Spleen (tissue), 13 donors: ENCODE measurements at places on chromosomes 11 and 22. TPM values are rescaled to one million over a fixed set of nuclear protein-coding genes. Genes with fewer than 3 reads are reported as not detected.
A peak's percentile ranks its signal among the peaks of the same experiment; 100 is the strongest.

DNA sequence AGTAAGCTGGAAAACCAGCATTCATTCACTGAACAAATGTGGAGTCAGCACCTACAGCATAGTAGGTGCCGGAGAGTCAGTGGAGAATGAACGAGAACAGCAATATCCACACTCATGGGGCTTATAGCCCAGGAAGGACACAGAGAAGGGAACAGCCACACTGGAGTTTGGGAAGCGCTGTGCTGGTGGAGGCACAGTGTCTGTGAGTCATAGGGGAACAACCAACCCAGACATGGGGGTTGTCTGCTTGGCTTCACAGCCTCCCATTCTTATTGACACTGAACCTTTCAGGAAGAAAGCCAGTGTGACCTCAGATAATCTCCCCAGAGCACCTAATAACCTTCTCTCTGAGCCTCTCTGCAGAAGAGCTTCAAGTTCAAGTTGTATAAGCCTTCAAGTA lies 56.6 kb upstream of the UBASH3B start:
- DNase-seq, result no peak

DNA sequence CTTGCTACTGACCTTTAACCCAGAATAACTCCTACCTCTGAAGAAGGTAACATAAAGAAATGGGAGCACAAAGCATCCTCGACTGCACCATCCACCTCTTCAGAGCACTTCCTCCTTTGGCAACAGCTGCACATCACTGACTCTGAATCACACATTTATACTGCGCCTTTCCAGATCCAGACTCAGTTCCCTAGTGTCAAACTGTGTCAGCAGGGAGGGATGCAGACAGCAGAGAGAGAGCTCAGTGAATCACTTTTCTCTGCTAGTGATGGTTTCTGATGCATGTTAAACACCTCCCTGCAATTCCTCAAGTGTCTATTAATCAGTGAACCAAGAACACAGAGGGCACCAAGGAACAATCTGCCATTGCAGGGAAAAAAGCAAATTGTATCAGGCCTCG lies 118.9 kb downstream of the PLEKHA7 start:
- DNase-seq, result no peak

DNA sequence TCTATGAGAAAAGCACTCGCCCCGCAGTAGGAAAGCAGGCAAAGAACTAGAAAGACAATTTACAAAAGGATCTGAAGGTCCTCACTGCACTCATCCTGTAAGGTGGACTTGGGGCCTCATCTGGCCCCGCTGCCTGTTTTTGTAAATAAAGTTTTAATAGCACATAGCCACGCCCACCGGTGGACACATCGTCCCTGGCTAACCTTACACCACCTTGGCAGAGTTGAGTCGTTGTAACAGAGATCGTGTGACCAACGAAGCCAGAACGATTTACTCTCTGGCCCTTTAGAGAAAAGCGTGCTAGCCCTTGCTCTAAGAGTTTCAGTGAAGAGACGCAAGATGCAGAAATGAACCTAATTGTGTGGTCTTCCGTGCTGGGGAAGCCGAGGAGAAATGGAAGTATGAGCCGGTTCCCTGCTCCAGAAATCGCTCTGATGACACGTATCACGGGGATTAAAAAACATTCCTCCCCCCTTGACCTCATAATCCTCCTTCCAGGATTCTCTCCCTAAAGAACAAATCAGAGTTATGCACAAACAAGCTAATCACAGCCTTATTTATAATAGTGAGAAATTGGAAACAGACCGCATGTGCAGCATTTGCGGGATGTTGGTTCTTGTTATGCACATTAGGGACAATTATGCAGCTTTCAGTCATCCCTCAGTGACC lies 80.1 kb downstream of the CDKN1C start:
- DNase-seq, result peak; percentile 53

ACR gene
- 0.21 TPM for polyA plus RNA-seq

GRCh38 chr11:66901964-66902390 lies 45.1 kb downstream of the LRFN4 start:
- DNase-seq, result no peak

DNA sequence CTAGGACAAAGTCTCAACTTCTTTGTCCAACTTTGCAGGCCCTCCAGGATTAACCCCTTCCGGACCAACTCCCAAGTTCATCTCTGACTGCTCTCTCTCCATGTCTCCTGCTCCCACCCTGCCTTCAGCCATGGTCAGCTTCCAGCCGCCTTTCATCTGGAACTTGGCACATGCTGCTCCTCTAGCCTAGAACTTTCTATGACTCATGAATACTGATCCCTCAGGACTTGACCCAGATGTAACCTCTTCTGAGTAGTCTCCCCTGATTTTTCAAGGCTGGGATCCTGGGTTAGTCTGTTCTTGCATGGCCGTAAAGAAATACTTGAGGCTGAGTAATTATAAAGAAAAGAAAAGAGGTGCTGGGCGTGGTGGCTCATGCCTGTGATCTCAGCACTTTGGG lies 5.2 kb upstream of the SLC15A3 start:
- no peak for DNase-seq

C11orf21 gene
- 12.1 TPM for polyA plus RNA-seq

PGA5 gene
- polyA plus RNA-seq, result 0.06 TPM

- no peak for DNase-seq
These were observed 28.9 kb upstream of the ACER3 start for GRCh38 chr11:76831686-76832310.

DNA sequence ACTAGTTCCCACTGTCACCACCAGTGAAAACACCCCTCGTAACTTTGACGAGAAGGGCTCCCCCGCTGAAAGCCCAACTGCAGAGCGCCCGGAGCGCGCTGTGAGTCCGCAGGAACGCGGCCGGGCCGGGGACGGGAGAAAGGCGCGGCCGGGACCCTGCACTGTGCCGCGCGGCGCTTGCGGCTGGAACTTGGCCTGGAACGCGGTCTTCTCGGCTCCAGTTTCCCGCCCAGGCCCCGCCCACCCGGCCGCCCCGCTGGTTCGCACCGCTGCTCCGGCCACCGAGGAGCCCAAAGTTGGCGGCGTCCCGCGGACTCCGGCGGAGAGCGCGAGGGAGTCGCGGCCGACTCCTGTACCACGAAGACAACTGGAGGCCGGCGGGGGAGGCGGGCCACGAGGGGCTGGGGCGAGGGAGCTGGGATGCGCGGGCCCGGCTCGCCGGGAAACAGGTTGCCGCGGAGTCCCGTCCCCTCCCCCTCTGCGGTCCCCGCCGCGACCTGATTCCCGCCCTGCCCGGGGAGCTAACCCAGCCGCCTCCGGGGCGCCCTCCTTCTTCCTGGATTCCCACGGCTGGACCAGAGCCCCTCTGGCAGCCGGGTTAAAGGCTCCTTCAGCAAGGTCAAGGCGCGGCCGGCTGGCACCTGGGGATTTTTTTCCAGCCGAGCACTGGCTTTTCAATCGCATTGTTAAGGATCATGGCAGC lies 3.4 kb downstream of the TENM4 start:
- peak; percentile 76 for DNase-seq

STX3 gene
- 8.1 TPM for polyA plus RNA-seq

CALCA gene
- polyA plus RNA-seq, result 0.26 TPM

DNA sequence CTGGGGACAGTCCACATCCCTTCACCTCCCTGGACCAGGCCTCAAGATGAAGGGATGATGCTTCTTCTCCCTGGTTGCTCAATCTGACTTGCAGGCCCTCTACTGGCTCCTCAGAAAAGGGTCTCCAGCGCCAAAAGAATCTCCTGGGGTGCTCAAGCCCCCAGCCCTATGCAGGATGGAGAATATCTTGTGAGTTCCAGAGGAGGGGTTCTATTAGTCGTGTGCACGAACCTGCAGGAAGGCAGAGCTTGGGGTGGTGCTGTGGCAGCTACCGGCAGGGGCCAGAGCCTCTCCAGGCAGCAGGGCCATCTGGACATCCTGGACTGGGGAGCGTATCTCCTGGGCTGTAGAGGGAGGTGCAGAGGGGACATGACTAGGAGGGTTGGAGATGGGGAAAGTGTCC lies 1339.5 kb downstream of the BRD1 start:
- peak; percentile 47 for DNase-seq

RASD2 gene
- 0.13 TPM for polyA plus RNA-seq

DNA sequence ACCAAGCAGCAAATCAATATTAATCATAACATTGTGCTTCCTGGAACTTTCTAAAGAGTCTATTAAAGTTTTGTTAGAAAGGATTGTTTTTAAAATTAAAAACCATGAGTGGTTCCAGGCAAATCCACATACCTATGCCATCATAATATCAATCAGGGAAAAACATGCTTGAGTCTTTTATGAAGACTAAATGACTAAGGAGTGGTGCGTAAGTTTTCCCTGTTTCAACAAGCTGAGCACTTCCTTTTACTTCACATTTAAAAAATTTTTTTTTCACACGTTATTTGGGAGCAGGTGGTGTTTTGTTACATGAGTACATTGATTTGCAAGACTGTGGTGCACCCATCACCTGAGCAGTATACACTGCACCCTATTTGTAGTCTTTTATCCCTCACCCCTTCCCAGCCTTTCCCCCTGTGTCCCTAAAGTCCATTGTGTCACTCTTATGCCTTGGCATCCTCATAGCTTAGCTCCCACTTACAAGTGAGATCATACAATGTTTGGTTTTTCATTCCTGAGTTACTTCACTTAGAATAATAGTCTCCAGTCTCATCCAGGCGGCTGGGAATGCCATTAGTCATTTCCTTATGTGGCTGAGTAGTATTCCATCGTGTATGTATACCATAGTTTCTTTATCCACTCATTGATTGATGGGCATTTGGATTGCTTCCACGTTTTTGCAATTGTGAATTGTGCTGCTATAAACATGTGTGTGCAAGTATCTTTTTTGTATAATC lies 1190.3 kb upstream of the RAG2 start:
- no peak for DNase-seq

DNA sequence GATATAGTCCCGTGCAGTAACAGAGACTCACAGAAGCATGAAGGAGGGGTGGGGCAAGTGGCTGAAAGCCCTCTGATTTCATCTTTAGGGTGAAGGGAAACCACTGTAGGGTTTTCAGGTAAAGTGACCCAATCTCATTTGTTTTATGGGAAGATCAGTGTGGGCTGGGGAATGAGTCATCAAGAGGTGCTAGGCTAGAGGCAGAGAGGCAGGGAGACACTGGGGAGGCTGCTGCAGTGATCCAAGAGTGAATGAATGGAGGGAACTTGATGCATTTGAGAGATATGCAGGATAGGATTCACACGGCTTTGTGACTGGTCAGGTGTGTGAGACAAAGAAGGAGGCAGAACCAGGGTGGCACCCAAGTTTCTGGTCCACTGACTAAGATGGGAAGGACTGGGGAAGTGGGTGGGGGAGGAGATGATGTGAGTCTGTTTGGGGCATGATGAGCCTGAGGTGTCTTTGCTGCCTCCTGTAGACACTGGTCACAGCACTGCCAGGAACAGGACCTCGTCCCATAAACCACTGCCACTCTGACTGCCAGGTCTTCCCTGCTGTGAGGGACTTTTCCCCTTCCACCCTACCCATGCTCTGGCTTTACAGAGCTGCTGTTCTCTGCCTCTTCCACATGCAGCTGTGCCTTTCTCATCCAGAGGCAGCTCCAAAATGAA lies 239.0 kb downstream of the TENM4 start:
- no peak for DNase-seq

GRCh38 chr11:26992031-26992541 lies 1.8 kb upstream of the FIBIN start:
- DNase-seq, result no peak

- DNase-seq, result no peak
These were observed 76.0 kb downstream of the MYEOV start for GRCh38 chr11:69369945-69370344.

- no peak for DNase-seq
These were observed 75.7 kb downstream of the DEPDC5 start for GRCh38 chr22:31829505-31829904.

DNA sequence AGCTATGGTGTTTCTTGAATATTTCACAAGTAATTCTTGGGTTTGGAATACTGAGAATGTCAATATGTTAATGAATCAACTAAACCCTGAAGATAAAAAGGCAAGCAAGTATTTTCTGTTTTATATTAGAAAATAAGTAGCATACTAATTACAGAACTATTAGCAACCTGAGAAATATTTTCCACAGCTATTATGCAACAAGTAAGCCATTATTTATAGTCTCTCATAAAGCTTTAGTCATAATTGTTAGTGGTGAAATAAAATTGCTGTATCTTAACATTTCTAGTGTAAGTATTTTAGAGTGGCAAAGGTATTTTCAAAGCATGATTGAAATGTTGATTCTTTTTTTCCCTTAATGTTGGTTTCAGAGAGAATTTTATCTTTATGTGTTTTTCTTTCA lies 53.3 kb downstream of the FAR1 start:
- DNase-seq, result no peak

- no peak for DNase-seq
These were observed 4.2 kb downstream of the AMPD3 start for GRCh38 chr11:10459029-10459970.

DNA sequence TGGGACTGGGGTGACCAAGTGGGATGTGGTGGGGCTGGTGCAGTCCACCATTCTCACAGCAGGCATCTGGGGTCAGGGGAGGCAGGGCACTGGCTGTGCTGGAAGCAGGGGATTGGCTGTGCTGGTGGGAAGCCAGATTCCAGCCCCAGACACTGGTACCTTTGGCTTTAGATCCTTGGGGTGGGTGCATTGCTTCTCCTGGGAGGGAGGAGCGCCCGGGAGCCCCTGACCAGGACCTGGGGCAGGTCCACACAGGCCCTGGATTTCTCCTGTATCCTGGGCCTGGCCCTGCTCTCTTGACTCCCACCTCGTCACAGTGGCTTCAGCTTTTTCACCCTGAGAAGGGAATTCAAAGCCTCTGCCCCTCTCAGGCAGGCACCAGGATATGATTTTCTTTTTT lies 38.5 kb downstream of the ST3GAL4 start:
- no peak for DNase-seq
